ENCODE measurements at places on chromosomes 11 and 22. TPM values are rescaled to one million over a fixed set of nuclear protein-coding genes. Genes with fewer than 3 reads are reported as not detected.

CRYBA4 gene
- total RNA-seq = 0.29 TPM

OR5A1 gene
- not detected for total RNA-seq

TSPAN18 gene
- total RNA-seq = not detected

TM7SF2 gene
- 5.3 TPM for total RNA-seq

GRCh38 chr11:73413256-73413655, 37.1 kb downstream of the RELT start:
- DNase-seq = no peak

DNA sequence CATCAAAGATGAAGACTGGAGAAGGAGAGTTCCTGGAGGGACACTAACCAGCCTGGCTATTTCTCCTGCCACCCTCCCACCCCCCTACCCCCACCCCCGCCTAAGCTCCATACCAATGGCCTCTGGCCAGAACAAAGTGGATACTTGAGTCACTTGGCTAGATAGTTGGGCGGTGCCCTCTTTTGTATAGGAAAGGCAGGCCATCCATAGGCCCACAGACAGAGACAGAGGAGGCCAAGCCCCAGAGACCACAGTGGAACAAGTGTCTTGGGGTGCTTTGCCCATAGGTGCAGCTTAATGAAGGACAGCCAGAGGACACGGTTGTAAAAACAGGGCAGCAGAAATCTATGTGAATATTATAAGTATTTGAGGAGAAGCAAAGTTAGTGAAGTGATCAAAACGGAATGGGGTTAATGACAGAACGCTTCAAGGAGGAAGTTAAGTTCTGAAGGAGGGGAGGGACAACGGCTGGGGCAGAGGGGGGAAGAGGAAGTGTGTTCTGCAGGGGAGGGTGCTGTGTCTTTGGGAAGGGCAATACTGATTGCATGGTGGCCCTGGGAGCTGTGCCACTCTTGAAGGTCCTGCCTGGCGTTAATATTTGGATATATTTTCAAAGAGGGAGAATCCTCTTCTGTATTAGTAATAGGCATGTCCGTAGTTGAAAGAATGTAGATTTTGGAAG, 32.7 kb downstream of the FLI1 start:
- no peak for DNase-seq

TMPRSS5 gene
- 2.0 TPM for total RNA-seq

Measured in SK-MEL-5 (cell line).